Stimulated activated CD4-positive, alpha-beta T cell treated with anti-CD3 and anti-CD28 coated beads, Interleukin-4, amount 100 ng/mL, for 24 hours (primary cell): ENCODE measurements at places on chromosomes 5 and 9.

DNA sequence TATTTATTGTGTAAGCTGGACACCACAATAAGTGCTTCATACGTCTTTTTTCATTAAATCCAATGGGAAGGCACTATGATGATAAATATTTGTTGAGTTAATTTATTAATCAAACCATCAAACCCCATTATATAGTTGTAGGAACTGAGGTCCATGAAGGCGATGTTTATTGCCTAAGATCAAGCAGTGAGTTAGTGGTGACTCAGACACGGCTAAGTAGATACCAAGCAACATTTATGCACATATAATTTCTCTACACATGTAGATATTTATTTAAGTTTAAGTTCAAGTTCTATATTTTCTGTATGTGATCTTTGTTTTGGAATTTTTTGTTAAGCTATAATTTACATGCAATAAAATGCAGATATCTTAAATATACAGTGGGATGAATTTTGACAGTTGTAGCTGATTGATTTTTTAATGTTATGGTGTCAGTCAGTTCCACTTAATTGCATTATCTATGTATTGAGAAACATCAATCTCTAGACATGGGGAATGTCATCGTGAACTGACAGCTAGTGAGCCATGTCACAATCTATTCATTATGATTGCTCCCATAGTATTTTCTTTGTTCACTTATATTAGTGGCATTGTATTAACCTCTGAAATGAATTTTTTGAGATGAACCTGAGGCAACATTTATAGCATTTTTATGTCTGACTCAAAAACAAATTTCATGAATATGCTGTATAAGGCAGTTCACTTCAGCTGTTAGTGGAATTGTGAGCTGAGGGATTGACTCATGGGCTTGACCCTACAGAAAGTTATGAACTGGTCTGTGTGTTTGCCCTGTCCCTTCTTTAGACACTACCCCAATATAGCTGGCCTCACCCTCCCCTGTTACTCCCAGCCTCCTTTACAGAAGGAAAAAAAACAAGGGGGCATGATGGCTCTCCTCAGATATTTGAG, 11.9 kb upstream of the GARNL3 start:
- no peak for DNase-seq

GRCh38 chr5:95059636-95060035, 225.3 kb downstream of the MCTP1 start:
- DNase-seq, result no peak

DNA sequence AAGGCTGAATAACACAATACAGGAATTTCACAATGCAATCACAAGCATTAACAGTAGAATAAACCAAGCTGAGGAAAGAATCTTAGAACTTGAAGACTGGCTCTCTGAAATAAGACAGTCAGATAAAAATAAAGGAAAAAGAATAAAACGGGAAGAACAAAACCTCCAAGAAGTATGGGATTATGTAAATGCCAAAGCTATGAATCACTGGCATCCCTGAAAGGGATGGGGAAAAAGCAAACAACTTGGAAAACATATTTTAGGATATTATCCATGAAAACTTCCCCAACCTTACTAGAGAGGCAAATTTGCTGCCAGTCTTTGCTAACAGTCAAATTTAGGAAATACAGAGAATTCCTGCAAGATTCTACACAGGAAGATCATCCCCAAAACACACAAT, 157.9 kb downstream of the ALDH1A1 start:
- DNase-seq, result no peak

DNA sequence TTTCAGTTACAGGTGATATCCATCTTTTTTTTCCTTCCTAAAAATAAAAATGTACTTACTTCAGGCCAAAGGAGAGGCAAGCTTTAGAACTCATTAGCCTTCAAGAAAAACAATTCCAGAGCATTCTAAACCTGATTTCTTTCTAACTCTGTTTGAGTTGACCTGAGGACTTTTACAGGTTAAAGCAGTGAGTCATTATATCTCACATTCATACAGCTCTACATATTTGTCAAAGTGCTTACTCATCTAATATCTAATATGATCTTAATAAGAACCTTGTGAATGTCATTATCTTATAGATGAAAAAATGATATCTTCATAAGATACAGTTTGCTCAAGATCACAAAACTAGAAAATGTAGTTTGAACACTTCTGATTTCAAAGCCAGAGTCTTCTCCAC, 149.2 kb upstream of the CDKN2B start:
- DNase-seq, result no peak

DNA sequence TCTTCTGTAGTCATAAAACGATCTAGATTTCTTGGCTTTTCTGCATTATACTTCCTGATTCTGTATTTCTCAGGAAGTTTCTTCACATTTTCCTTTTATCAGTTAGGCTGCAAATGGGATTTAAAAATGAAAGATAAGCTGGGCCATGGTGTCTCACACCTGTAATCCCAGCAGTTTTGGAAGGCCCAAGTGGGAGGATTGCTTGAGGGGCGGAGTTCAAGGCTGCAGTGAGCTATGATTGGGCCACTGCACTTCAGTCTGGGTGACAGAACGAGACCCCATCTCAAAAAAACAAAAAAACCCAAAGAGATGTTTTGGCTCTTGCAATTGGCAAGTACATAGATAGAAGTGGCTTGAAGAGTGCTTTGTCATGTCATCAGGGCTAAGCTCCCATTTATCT, 26.2 kb upstream of the APC start:
- DNase-seq, result no peak

DNA sequence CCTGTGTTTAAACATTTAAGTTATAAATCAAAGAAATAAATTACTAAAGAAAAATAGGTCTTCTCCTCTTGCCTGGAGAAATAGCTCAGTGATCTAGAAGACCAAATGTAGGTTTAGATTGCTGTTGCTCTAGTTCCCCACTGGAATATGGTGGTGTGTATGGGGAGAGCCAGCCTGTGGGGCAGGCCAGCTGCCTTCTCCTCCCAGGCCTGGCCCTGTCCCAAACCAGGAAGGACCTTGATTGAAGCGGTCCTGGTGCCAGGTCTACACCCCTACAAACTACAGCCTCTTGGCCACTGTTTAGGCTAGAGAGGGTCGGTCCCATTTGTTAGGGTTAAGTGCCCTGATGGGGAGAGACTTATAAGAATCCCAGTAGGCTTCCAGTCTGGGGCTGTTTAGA, 35.4 kb downstream of the MAN2A1 start:
- DNase-seq, result no peak

- no peak for DNase-seq
These were observed 5.5 kb upstream of the FIBCD1 start for GRCh38 chr9:130944510-130945058.

- DNase-seq, result no peak
These were observed 105.7 kb upstream of the NUDT12 start for GRCh38 chr5:103668281-103668680.

DNA sequence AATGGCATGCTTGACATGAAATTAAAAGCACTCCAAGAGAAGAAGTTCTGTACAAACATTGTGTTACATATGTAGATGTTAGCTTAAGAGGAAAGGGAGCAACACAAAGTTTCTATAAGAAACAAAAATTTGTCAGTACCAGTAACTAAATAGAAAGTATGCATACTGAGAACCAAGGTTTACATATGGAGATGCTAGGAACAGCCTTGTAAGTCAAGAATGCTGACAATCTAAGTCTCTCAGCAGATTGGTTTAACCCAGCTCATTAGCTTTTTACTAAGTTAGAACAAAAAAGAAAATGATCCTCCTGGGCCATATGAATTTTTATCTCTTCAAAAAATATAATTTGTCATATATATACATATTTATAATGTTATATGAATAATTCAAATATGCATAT, 2022.1 kb upstream of the ACO1 start:
- no peak for DNase-seq

DNA sequence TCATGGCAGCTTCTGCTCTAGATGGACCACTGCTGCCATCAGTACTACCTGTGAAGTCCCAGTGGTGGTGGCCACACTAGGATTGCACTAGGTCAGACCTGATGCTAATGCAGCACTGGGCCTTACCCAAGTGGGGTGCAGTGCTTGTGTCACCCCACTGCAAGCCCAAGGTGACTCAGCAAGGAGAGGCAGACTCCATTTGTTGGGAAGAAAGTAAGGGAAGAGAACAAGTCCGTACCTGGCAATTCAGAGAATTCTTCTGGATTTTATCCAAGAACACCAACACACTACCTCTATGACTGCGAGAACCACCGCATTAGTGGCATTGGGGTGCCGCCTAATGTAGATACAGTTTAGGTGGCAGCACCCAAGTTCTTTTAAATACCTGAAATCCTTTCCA, 34.0 kb upstream of the TYRP1 start:
- no peak for DNase-seq

GRCh38 chr9:1002678-1003077, 26.2 kb downstream of the DMRT3 start:
- no peak for DNase-seq

DNA sequence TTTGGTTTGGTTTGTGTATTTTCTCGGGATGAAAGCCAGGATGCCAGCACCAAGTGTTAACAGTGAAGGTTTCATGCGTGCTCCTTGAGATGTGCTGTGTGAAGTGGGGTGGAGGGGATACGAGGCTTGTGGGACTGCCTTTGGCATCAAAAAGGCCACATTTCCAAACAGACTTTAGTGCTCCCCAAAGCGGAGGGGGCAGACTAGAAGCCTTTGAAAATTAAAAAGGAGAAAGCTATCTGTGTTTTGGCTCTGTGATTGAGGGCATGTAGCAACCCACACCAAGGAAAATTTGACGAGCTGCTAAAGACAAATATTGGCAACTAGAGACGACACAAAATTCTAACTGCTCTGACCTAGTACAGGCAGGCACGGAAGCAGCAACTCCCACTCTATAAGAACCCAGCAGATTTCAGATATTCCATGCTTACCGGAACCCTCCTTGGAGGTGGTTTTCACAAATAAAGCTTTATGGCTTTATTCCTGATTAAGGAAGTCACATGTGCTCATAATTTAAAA, 154.5 kb downstream of the ARSB start:
- DNase-seq, result no peak

- no peak for DNase-seq
These were observed 136.5 kb upstream of the LARP1 start for GRCh38 chr5:154618696-154619095.

GRCh38 chr5:3225201-3225960, 370.3 kb upstream of the IRX1 start:
- no peak for DNase-seq

DNA sequence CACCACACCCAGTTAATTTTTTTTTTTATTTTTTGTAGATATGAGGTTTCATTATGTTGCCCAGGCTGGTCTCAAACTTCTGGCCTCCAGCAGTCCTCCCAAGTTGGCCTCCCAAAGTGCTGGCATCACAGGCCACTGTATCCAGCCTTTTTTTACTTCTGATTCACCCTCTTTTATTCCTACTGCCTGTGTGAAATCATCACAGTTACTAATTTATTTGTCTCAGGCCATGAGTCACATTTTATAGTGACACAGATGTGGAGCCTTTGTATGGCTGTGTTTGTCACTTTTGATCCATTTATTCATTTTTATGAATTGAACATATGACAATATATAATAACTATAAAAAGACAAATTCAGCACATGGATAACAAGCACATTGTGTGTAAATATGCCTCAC, 67.1 kb upstream of the SNX2 start:
- DNase-seq, result no peak

- no peak for DNase-seq
These were observed 486.2 kb downstream of the GADD45G start for GRCh38 chr9:90090997-90091396.

DNA sequence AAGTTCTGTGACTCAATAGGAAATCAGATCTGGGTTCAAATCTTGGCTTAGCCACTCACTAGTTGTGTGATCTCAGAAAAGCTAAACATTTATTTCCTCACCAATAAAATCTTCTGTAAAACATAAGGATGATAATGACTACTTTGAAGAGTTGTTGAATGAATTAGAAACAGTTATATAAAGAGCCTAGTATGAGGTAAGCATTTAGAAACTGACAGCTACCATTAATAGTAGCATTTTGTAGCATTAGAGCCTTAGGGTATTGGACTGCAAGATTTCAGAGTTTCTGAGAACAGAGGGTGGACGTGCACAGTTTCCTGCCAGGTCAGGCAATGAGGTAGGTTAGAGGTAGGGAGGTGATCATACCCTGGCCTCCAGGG, 293.2 kb downstream of the CWC27 start:
- DNase-seq, result no peak

DNA sequence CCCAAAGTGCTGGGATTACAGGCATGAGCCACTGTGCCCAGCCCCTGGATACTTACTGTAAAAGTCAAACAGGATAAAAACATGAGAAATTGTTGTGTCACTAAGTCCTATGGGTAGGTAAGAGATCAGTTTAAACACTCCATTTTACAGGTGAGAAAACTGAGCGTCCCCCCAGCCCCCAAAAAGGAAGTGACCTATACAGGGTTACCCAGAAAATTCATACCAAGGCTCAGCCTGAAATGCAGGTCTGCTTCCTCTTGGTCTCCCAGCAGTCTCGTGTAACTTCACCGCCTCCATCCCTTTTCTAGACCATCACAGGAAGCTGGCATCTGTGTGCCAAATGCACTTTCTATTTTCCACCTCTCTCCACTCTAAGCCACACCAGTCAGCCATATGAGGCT, 57.2 kb downstream of the TMOD1 start:
- DNase-seq, result no peak

DNA sequence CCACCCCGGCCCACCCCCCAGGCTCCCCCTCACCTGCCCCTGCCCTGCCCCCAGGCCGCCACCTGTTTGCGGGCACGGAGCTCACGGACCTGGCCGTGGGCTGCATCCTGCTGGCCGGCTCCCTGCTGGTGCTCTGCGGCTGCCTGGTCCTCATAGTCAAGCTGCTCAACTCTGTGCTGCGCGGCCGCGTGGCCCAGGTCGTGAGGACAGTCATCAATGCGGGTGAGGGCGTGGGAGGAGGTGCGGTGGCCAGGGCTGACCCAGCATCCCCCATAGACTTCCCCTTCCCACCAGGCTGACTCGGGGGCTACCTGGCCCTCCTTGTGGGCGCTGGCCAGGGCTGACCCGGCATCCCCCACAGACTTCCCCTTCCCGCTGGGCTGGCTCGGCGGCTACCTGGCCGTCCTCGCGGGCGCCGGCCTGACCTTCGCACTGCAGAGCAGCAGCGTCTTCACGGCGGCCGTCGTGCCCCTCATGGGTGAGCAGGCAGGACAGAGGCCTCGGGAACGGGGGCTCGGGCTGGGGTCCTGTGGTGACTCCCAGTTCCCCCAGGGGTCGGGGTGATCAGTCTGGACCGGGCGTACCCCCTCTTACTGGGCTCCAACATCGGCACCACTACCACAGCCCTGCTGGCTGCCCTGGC, 3.5 kb downstream of the SLC34A3 start:
- DNase-seq, result no peak

DNA sequence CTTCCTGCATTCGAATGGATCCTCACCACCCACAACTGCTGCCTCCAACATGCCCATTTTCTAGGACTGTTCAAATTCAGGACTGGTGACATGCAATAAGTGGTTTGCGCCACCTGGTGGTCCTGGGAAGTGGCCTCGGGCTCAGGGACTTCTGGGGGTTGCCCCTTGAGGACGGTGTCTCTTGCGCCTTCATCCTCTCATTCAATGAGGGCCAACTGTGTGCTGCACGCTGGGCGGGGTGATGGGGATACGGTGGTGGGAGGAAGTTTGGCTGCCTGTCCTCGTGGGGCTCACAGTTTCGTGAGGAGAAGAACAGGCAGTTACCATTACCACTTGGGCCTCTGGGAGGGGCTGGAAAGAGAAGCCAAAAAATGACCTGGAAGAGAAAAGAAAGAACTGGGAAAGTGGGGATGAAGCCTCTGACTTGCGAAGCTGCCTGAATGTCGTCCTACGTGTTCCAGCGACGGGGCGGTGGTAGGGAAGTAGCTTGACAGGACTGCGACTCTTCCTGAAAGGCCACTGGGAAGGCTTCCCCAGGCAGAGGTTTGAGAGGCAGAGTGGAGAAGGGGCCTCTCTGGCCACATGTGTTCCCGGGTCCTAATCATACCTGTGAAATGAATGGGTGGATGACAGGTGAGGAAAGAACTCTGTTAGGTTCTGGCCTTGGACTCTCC, 49.0 kb downstream of the PSD2 start:
- DNase-seq, result peak; percentile 79
